ENCODE measurements at places on chromosomes 5 and 9.

- DNase-seq, result no peak
Measured at GRCh38 chr9:72509053-72509452, 12.4 kb upstream of the TMC1 start.

DNA sequence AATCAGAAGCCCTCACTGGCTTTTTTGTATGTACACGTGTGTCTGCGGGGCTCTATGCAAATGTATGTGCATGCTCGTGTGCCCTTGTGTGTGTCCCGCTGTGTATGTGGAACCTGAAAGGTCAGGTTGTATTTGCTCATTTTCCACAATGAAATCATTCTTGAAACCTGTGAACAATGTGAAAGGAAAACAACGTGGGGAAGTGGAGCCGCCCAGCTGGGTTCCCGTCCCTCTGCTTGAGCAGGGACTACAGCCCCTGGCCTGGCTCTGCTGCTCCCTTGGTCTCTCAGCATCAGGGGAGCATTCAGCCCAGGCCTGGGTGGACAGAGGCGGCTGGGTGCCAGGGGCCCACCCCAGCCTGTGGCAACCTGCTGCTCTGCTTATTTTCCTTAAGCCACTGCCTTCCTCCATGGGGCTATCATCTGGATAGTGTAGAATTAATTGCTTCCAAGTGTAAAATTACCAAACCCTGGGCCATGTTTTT is 3.0 kb downstream of the ECSCR start:
- DNase-seq, result no peak

GRCh38 chr5:11803436-11803835 is 100.8 kb downstream of the CTNND2 start:
- no peak for DNase-seq

DNA sequence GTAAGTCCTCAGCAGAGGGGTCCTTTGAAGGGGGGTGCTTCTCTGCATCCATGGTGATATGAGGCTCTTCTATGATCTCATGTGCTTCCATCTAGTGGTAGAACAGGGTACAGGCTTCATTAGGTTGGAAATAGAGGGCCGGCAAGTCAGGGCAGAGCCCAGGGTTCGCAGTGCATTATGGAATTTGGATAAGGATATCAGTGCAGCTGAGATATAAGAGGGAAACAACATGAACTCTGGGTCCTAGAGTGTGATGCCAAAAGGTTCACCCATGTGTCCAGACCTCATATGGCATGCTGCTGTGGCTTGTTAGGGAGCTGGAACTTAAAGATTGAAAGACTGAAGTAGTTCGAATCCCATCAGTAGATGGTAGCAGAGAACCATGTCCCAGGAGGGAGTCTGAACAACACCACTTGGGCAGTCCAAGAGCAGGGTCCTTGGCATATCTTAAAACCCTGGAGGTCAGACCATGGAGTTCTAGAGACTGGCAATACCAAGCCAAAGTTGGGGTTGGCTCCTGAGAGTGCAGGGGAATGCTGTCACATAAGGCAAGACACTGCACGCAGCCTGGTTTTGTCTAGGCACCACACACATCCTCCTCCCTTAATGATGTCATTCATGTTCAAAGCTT is 2.3 kb downstream of the FAM221B start:
- DNase-seq, result no peak

- DNase-seq, result no peak
Measured at GRCh38 chr5:30401479-30402058, 791.9 kb upstream of the CDH6 start.

GRCh38 chr5:144076521-144077083 is 93.9 kb downstream of the YIPF5 start:
- DNase-seq, result no peak

DNA sequence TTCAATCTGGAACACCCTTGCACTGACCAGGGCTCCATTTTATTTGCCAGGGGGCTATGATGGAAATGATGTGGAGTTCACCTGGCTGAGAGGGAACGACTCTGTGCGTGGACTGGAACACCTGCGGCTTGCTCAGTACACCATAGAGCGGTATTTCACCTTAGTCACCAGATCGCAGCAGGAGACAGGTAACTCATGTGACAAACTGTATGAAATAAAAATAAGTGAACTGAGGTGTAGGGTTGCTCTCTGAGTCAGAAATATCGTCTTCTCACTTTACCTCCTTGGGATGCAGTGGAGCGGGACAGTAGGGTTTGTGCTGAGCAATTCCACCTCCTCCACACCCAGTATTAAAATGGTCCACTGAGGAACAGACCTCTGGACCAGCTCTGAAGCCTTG is 22.1 kb downstream of the GABRP start:
- DNase-seq, result no peak

GRCh38 chr5:132999246-132999645 is 27.1 kb downstream of the ZCCHC10 start:
- no peak for DNase-seq

- no peak for DNase-seq
Measured at GRCh38 chr5:87432460-87432859, 19.7 kb upstream of the CCNH start.

GRCh38 chr5:169001394-169001793 is 299.5 kb downstream of the SLIT3 start:
- no peak for DNase-seq

GRCh38 chr5:18920966-18921365 is 1067.0 kb downstream of the CDH18 start:
- no peak for DNase-seq

DNA sequence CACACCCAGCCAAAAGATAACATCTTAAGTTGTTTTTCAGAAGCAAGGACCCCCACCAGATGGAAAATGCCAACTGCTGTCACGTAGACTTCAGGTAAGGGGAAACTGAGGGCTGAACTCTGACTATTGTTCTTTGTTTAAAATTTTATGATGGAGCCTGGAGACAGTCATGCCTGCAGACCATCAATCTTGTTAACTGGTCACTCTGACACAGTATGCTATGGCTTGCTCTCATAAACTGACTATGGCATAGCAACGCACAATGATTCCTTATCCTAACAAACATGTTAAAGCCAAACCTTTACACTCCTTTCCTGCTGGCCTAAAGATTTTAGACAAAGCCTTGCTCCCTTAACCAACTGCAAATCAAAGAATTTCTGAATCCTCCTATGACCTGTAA is 43.6 kb upstream of the GOLM1 start:
- no peak for DNase-seq

- no peak for DNase-seq
Measured at GRCh38 chr5:53482717-53483638, 2.5 kb downstream of the FST start.

- DNase-seq, result no peak
Measured at GRCh38 chr9:116342941-116343340, 189.3 kb downstream of the PAPPA start.

GRCh38 chr9:23829580-23830475 is 3.8 kb upstream of the ELAVL2 start:
- DNase-seq, result no peak

DNA sequence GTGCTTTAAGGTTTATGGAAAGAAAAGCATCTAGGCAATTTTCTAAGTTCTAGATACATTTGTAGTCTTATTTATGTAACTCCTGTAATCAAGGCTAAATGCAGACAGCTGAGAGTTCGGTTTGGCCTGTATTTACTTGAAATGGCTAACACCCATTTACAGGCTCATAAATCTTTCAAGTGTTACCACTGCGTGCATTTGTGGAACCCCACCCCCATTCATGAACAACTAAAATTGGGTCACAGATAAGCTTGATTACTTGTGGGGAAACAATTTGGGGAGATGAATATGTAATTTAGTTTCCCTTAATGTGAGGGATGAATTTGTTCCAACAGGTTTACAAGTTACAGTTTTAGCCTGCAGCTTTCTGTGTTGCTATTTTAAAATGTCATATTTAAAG is 360.6 kb downstream of the ARRDC3 start:
- no peak for DNase-seq

GRCh38 chr9:87596862-87597261 is 99.2 kb downstream of the DAPK1 start:
- DNase-seq, result no peak

- no peak for DNase-seq
Measured at GRCh38 chr5:56814361-56814962, 887 bp upstream of the MAP3K1 start.

- DNase-seq, result no peak
Measured at GRCh38 chr5:96326902-96327301, 106.1 kb downstream of the PCSK1 start.

GRCh38 chr5:73232266-73233041 is 59.5 kb downstream of the TMEM174 start:
- no peak for DNase-seq

DNA sequence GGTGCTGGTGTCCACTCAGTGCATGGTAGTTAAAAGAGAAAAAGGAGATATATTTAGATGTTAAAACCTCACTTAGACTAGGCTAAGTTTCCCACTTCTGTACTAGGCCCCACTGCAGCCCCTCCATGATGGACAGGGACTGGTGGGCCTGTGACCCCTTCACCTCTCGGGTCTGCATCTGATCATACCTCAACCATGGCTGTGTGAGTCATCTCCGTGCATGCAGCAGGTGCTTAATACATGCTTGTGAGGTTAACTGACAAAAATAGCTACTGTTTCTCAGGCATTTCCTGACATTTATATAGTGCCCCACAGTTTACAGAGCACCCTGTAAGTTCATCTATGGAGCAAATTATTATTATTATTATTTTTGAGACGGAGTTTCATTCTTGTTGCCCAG is 8.4 kb upstream of the URM1 start:
- no peak for DNase-seq

- DNase-seq, result no peak
Measured at GRCh38 chr5:41966401-41967105, 41.5 kb downstream of the FBXO4 start.

GRCh38 chr5:8848997-8849594 is 696.8 kb downstream of the SEMA5A start:
- DNase-seq, result no peak

- DNase-seq, result no peak
Measured at GRCh38 chr5:94682814-94683520, 64.5 kb downstream of the SLF1 start.

DNA sequence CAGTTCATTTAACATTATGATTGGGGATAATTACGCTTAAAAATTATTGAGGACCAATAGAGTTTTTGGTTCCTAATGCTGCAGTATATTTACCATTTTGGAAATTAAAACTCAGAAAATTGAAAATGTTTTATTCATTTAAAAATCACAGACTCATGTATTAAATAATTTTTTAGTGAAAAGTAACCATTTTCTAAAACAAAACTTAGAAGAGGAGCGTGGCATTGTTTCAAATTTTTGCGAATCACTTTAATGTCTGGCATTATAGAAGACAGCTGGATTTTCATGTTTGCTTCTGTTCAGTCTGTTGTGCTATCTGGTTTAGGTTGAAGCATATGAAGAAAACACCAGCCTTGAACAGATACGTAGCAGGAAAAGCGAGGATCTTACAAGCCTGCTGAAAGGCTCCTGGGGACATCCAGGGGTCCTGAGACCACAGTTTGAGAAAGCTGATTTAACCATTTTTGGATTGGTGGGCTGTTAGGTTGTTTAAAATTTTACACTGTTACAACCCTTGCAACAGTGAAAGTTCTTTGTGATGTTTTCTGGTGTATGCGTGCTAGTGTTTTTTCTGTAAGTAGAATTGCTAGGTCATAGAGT is 1.6 kb downstream of the ZFYVE16 start:
- DNase-seq, result no peak

DNA sequence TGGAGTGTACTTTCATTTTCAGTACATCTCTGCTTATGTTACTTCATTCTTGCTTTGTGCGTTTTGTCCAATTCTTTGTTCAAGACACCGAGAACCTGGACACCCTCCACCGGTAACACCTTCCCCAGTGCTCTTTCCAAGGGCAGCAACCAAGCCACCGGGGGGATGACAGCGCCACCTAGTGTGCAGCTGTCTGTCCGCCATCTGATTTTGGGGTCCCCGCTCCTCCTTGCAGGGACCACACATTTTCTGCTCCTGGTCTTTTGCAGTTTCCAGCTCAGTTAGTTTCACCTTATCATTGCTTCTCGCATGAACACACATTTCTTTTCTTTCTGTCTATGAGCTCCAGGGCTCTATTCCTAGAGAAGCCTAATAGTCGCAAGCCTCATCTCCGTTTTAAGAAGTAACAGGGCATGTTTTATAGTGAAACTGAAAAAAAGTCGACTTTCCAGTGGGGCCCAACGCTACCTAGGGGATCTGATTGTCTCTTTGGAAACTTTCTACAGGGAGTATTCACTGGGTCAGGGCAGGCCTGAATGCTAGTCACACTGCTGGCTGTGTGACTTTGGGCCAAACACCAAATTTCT is 152.1 kb downstream of the FSTL4 start:
- DNase-seq, result no peak

DNA sequence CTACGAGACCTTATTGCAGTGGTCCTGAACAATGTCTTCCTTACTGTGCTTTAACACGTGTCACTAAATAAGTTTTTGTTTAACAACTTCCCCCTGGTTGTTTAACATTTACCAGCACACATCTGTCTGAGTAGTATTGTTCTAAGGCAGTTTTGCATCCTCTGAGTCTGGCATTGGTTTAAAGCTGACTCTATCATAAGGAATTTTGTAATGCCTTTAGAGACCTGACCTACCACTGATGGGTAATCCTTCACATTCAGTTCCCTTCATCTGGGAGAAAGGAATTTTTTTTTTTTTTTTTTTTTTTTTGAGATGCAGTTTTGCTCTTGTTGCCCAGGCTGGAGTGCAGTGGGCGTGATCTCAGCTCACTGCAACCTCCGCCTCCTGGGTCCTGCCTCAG is 20.0 kb upstream of the PCAT7 start:
- no peak for DNase-seq

- no peak for DNase-seq
Measured at GRCh38 chr5:162323466-162323865, 255.9 kb downstream of the GABRG2 start.

- DNase-seq, result no peak
Measured at GRCh38 chr5:100472091-100472490, 63.1 kb upstream of the FAM174A start.

DNA sequence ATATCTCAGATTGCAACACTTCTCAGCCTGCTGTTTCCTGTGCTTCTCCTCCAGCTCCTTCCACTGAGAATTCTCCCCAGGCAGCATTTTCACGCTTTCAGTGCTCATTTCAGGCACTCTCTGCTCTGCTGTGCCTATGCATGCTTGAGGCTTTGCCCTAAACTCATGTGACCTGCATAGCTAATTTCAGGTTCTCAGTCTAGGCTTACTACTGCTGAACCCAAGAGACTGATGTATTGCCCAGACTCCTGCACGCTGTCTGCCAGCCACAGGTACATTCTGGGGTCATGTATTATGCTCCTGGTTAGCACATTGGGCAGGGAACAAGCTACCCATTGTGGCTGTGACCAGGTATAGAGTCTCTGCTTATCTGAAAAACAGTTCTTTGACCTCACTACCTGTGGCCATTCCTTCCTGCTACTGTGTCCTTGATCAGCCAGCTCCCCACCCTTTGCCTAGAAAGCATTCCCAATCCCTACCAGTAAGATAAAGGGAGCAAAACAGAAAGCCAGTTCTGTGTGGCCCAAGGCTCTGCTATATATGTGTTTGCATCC is 34.7 kb downstream of the PIP5K1B start:
- no peak for DNase-seq

- DNase-seq, result no peak
Measured at GRCh38 chr5:126619781-126620180, 19.0 kb downstream of the PHAX start.

DNA sequence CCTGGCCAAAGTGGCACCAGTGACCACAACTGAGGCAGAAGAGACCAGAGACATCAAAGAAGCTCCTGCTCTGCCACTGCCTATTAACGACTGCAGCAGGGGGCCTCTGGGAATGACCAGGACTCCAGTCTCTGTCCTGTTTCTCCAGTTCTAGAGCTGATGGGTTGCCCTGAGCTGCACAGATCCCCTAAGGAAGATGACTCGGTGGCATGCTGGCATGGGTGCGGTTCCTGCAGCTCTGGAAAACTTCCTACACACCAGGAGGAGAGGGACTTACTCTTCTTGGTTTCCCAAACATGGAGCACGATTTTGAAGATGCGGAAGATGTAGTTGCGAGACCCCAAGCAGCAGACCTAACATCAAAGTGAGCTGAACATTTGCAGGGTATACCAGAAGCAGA is 2.7 kb downstream of the SLIT3 start:
- DNase-seq, result no peak
